Fibroblast of skin of scalp (primary cell): ENCODE measurements at places on chromosomes 4 and X.

DNA sequence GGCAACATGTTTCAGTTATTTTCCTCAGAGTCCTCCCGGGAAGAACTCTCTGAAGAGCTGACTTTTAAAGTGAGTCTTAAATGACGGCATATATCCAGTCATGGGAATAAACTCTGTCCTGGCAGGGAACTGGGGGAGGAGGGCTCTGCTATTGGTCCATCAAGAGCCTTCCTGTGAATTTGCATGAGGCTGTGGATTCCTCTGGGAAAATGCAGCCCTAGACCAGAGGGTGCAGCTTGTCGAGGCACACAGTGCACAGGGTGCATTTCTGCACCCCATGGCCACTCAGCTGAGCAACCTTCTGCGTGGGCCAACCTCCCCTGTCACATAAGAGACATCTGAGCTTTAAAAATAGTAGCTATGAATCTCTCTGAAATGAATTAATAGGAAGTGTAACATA lies 360.0 kb downstream of the GALNTL6 start:
- DNase-seq: no peak

DNA sequence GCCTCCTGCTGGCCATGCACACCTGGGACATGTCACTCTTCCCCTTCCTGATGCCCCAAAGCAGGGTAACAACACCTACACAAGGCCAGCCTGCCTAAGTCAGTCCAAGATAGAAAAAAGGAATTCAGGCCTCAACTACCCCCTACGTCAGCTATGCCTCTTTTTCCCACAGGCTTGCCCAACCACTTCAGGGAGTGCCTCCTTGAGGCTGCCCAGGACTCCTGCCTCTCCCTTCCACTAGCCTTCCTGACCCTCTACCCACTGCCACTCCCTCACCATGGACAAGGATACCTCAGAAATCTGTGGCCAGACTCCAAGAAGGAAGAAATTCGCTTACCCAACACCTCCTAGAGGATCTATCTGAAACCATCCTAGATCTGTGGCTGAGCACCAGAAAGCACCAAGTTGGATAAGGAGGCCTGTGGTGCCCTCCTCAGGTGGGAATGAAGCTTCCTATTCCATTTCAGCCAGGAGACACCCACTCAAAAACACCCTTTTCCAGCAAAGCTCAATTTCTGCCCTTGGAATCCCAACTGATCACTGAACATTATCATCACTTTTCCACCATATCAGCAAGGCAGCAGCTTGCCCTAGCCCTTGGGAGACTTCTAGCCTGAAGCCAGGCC lies 1.8 kb downstream of the KDM5C start:
- peak; percentile 3 for DNase-seq

GRCh38 chr4:153497091-153497531 lies 31.0 kb downstream of the TMEM131L start:
- no peak for DNase-seq

- DNase-seq: no peak
Observed at GRCh38 chrX:70720721-70721120, 187.8 kb downstream of the TEX11 start.

DNA sequence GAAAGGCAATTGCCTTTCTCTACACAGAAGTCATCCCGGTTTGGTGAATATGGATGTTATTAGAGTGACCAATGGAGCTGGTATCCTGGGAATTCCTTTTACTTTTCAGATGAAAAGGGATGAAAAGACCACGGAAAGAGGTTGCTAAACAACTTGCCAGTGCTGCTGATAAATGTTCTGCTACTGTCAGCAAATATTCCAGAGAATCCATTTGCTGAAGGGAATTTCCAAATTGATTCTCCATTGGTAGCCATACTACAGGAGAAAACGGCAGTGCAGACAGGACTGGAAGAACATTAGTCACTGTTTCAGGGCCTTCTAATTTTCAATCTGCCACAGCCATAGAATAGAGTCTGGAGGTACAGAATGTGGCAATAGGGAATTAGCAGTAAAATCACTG lies 451.5 kb downstream of the PCDH11X start:
- DNase-seq: no peak

- DNase-seq: no peak
Observed at GRCh38 chrX:6244666-6245065, 16.0 kb upstream of the NLGN4X start.

DNA sequence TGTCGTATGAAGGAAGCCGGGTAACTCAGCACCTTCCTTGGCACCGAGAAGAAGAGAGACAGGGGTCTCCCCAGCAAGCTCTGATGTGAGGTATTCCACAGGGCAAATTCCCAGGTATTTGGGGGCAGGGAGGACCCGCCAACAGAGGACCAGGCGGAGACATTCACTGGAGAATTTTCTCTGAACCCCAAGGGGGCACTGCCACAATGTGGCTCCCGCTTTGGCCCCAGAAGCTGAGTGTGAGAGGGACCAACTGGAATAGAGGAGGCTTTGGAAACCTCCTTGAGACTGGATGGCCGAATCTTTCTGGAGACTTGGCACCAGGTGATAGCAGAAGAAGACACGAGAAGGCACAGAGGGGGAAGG lies 735 bp upstream of the GABRE start:
- no peak for DNase-seq

GRCh38 chr4:158906073-158906472 lies 137.2 kb downstream of the FNIP2 start:
- no peak for DNase-seq

- DNase-seq: no peak
Observed at GRCh38 chr4:94758700-94759399, 1.1 kb downstream of the BMPR1B start.

GRCh38 chr4:1171311-1172227 lies 814 bp downstream of the SPON2 start:
- DNase-seq: no peak

DNA sequence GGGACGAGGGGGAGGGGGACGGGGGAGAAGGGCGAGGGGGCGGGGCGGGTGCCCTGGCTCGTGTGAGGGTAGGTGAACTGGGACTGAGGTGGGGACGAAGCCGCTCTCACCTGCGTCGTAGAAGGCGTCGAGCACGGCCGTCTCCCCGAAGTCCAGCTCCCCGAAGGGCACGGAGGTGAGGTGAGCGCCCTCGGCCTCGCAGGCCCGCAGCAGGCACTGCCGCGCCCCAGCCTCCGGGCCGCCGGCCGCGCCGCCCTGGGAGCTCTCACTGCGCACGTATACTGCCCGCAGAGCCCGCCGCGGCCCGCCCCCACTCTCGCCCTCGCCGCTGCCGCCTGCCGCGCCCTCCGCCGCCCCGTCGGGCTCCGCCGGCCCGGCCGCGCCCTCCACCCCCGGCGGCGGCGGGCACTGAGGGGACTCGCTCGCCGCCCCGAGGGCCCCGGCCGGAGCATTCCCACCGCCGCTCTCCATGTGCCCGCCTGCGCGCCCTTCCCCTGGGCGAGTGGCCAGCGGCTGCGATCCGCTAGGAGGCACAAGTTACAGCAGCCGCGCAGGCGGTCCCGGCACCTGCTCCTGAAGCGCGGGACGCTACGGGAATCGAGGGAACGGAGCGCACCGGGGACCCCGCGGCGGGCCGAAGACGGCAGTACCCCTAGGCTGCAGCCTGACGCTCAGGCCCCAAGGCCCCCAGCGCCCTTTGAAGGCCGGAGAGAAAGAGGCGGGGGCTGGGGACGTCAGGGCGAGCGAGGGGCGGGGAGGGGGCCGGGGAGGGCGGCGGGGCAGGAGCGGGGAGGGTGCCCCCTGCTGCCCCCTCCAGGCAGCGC lies at the start of gene MAP3K15:
Gene MAP3K15, minus strand, starts transcription at position 718 of the 824 bp plus-strand sequence. Its CDS starts 247 bp downstream, at position 471.
- DNase-seq: no peak

GRCh38 chrX:124736553-124737270 lies 390.3 kb downstream of the SH2D1A start:
- no peak for DNase-seq

GRCh38 chr4:120926358-120927025 lies 4.0 kb upstream of the PRDM5 start:
- DNase-seq: no peak

- DNase-seq: no peak
Observed at GRCh38 chrX:56751071-56751470, 22.0 kb downstream of the NBDY start.
